ENCODE measurements at places on chromosomes 7 and 10. TPM values are rescaled to one million over a fixed set of nuclear protein-coding genes. Genes with fewer than 3 reads are reported as not detected.

DNA sequence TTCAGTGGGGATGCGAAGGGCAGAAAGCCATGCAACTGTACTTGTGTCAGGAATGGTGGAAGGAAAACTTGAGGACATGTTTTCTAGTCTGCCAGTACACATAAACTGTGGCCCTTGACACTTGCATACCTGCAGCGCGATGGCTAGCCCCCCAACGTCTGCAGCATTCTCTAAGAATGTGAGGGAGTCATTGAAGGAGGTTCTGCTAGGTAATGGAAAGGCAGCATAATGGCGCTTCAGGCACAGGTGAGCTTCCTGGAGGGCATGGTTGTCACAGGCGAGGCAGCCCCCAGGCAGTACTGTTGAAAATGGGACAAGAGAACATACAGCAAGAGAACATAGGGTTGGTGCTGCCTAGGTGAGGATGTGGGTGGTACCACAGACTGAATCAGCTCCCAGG lies 3.5 kb downstream of the LLCFC1 start:
- no peaks in the 10 kb centered on the region for H3K27me3 ChIP-seq
- no peaks in the 10 kb centered on the region for H3K4me1 ChIP-seq
- no peaks in the 10 kb centered on the region for H3K36me3 ChIP-seq
- DNase-seq: no peak
- no peak overlapping the region for H3K4me3 ChIP-seq
- no peak overlapping the region for H3K27ac ChIP-seq

GRCh38 chr7:98186452-98187137 lies 24.6 kb upstream of the BHLHA15 start:
- H3K36me3 ChIP-seq: peaks cover 6% of the 10 kb centered on the region
- H3K4me3 ChIP-seq: no peak overlapping the region
- H3K27ac ChIP-seq: no peak overlapping the region

DNA sequence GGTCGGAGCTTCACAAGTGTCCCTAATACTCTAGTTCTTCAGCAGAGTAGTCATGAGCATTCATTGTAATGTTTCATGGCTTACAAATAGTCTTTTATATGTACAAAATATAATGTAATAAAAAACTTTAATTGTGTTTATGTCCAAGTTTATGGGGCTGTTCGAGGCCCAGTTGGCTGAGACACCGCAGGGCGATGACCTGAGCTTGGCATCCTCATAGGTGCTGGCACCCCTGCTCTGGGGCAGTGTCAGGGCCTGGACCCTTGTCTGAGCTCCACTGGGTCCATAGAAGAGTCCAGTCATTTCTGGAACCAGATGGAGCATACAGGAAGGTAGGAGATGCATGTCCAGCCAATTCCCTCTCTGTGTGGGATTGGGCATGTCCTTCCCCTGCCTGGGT lies 12.9 kb upstream of the ZMIZ1 start:
- H3K36me3 ChIP-seq: no peaks in the 10 kb centered on the region
- no peak overlapping the region for H3K27ac ChIP-seq
- H3K4me3 ChIP-seq: no peak overlapping the region
- peak; percentile 34 for DNase-seq
- no peaks in the 10 kb centered on the region for H3K27me3 ChIP-seq
- peaks cover 20% of the 10 kb centered on the region for H3K4me1 ChIP-seq

The ANKRD30A gene
- total RNA-seq: not detected

- no peak overlapping the region for H3K4me3 ChIP-seq
- H3K36me3 ChIP-seq: no peaks in the 10 kb centered on the region
- H3K27ac ChIP-seq: no peak overlapping the region
These were observed 47.0 kb upstream of the RASGEF1A start for GRCh38 chr10:43313901-43314300.

GRCh38 chr10:92969151-92969550 lies 91.4 kb upstream of the CYP26C1 start:
- no peak for DNase-seq
- no peak overlapping the region for H3K27ac ChIP-seq
- no peaks in the 10 kb centered on the region for H3K4me1 ChIP-seq
- no peak overlapping the region for H3K4me3 ChIP-seq
- H3K36me3 ChIP-seq: no peaks in the 10 kb centered on the region

GRCh38 chr10:116408719-116409118 lies 18.9 kb upstream of the PNLIPRP3 start:
- no peak overlapping the region for H3K4me3 ChIP-seq
- no peaks in the 10 kb centered on the region for H3K27me3 ChIP-seq

The IGFBP3 gene
- 23.2 TPM for total RNA-seq

DNA sequence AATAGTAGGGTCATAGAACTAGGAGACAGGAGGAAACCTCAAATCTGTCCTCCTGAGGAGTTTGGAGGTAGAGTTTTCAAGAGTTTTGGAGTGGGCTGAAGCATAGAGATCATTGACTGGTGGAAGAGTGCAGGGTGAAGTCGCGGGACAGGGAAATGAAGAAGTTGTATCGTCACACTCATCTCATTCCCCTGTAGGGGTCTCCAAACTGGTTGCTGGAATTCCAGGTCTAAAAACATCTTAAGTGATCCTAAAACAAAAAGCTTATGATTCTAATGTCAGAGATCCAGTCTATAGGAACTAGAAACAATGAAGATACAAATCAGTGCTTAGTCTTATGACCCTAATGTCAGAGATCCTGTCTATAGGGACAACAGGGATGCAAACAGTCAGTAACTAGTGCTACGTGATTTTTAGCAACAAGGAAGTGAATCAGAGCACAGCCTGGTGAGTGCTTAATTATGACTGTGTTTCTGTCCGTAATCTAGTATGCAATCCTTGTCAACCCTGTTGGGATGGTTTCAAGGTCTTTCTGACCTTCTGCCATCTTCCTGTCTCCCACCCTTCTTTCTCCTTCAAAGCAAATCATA lies 139.4 kb downstream of the SKIDA1 start:
- no peak for DNase-seq
- no peak overlapping the region for H3K4me3 ChIP-seq
- no peak overlapping the region for H3K27ac ChIP-seq
- H3K27me3 ChIP-seq: no peaks in the 10 kb centered on the region
- H3K4me1 ChIP-seq: no peaks in the 10 kb centered on the region

DNA sequence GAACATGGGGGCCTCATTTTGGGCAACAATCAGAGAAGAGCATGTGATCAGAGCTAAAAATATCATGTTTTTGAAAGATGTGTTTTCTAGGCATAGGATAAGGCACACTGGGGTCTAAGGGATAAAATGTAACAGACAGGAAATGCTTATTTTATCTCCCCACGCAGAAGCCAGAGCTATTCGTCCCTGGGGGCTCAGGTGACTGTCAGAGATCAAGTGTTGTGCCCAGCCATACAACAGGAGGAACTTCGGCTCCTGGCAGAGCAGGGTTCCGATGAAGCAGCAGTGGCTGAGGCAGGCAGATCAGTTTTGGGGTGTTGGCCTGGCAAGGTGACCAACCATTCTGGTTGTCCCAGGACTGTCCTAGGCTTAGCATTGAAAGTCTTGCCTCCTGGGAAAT lies 15.2 kb downstream of the NPY start:
- H3K27ac ChIP-seq: no peak overlapping the region
- DNase-seq: no peak
- H3K4me1 ChIP-seq: no peaks in the 10 kb centered on the region
- H3K36me3 ChIP-seq: no peaks in the 10 kb centered on the region

The PTPN20 gene
- total RNA-seq: 2.7 TPM

DNA sequence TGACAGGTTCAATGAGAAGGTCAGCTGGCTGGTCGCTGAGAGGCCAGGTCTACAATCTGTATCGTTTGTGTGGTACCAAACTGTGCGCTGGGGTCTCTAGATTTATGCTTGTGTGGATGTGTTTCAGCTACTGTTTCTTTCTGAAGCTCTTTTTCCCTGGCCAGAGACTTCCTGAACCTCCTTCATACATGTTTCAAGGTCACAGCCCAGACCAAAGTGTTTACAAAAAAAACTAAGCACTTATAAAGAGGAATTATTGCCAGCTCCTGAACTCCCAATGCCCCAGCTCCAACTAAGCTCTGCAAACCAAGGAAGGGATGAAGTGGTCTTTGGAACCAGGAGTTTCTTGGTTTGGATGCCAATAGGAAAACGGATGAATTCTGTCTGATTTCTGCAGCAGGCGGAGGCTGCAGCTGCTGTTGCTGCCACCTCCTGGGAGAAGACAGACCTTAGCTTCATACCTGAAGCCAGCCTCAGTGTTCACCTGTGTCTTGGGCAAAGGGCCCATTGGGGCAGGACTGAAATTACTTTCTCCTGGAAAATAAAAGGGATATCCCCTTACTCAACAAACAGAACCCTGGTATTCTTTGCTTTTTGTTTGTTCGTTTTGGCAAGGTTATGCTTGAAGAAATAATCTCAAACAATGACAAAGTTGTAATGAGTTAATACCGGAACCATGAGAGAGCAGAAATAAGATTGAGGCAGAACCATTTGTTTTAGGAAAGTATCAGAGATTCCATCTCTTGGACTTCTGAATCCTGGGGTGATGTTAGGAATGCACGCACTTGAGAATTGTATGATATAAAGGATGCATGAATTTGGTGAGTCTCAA lies 24.6 kb upstream of the MKLN1 start:
- no peaks in the 10 kb centered on the region for H3K4me1 ChIP-seq
- H3K36me3 ChIP-seq: no peaks in the 10 kb centered on the region
- H3K27me3 ChIP-seq: no peaks in the 10 kb centered on the region
- H3K27ac ChIP-seq: no peak overlapping the region
- peak; percentile 27 for DNase-seq

The ACSM6 gene
- total RNA-seq: not detected

DNA sequence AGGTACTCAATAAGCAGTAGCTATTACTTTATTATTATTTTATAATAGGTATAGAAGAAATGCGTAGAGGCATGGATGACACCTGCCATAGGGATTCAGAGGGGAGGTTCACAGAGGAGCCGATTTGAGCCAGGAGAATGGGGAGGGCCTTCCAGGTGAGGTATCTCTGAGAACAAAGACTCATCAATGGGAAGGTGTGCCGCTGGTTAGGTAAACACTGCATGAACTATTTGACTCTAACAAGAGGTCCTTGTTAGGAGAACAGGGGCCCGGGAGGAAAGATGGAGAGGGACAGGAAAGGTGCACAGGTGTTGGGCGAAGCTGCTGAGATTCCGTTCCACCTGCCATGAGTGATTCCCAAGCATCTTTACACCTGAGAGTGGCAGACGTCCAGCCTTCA lies 41.8 kb upstream of the TMEM273 start:
- no peak overlapping the region for H3K4me3 ChIP-seq
- DNase-seq: no peak
- no peaks in the 10 kb centered on the region for H3K27me3 ChIP-seq
- H3K27ac ChIP-seq: no peak overlapping the region
- H3K36me3 ChIP-seq: no peaks in the 10 kb centered on the region
- no peaks in the 10 kb centered on the region for H3K4me1 ChIP-seq

GRCh38 chr10:24617771-24618396 lies 105.8 kb downstream of the ARHGAP21 start:
- no peak overlapping the region for H3K27ac ChIP-seq
- no peak overlapping the region for H3K4me3 ChIP-seq
- no peaks in the 10 kb centered on the region for H3K4me1 ChIP-seq
- no peaks in the 10 kb centered on the region for H3K27me3 ChIP-seq
- DNase-seq: peak; percentile 71
- H3K36me3 ChIP-seq: no peaks in the 10 kb centered on the region

The PRSS2 gene
- not detected for total RNA-seq

- H3K36me3 ChIP-seq: no peaks in the 10 kb centered on the region
- no peaks in the 10 kb centered on the region for H3K4me1 ChIP-seq
- DNase-seq: no peak
- H3K27me3 ChIP-seq: no peaks in the 10 kb centered on the region
- no peak overlapping the region for H3K4me3 ChIP-seq
- H3K27ac ChIP-seq: no peak overlapping the region
These were observed 41.0 kb downstream of the EVX1 start for GRCh38 chr7:27283558-27283957.

DNA sequence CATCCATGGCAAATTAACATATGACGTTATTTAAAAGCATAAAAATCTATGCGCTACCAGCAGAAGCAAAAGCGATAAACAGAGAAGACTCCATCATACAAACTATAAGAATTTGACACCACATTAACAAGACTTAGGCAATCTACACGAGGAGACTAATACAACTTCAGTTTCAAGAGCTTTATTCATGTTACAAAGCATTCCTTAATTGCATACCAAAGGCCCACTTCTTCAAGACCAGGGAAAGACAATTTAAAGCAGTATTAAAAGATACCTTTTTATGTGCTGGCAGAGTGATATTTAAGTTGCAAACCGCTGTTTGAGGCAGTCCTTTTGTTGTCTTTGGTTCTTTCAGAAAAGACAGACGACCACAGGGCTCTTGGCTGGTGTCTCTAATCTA lies 176.0 kb upstream of the CCDC6 start:
- H3K4me1 ChIP-seq: no peaks in the 10 kb centered on the region
- DNase-seq: no peak
- H3K27me3 ChIP-seq: no peaks in the 10 kb centered on the region

DNA sequence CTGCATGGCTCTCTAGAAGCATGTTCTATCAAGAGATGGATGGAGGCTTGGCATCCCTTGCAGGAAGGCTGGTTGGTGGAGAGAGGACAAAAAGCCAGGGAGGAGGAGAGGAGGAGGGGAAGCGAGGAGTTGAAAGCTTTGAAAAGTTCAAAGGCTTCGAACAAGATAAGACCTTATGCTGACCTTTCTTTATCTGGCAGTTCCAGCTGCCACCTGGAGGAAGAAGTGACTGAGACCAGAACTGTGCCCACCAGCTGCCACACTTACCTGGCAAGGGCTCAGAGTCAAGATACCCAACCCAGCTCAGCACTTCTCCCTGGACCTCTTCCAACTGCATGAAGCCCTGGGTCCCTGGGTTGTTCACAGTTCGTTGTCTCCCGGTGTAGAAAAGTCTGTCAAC lies 14.8 kb downstream of the CCL24 start:
- no peaks in the 10 kb centered on the region for H3K27me3 ChIP-seq
- H3K27ac ChIP-seq: no peak overlapping the region
- H3K4me1 ChIP-seq: no peaks in the 10 kb centered on the region
- DNase-seq: peak; percentile 48
- H3K4me3 ChIP-seq: no peak overlapping the region

GRCh38 chr10:61330669-61331068 lies 122.5 kb downstream of the TMEM26 start:
- no peaks in the 10 kb centered on the region for H3K27me3 ChIP-seq
- no peaks in the 10 kb centered on the region for H3K36me3 ChIP-seq
- no peak for DNase-seq
- H3K4me1 ChIP-seq: no peaks in the 10 kb centered on the region
- no peak overlapping the region for H3K27ac ChIP-seq
- no peak overlapping the region for H3K4me3 ChIP-seq

DNA sequence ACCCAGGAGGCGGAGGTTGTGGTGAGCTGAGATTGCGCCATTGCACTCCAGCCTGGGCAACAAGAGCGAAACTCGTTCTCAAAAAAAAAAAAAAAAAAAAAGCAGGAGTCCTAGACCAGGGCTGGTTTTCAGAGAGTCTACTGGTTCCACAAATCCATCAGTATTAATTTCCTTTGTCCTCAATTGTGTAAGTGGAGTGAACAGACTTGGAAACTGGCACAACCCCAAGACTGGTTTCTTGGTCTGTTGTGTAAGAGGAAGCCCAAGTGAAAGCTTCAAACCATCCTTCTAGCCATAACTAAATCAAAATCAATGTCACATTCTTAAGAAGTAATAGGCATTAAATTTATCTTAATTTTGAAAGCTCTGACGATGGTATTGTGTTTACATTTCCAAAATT lies 213.6 kb downstream of the DGKI start:
- no peak for DNase-seq
- no peak overlapping the region for H3K4me3 ChIP-seq
- H3K4me1 ChIP-seq: no peaks in the 10 kb centered on the region
- H3K27me3 ChIP-seq: no peaks in the 10 kb centered on the region

GRCh38 chr7:29606830-29607229 lies 43.2 kb downstream of the PRR15 start:
- peak; percentile 61 for DNase-seq
- peak overlapping the region; percentile 80 for H3K27ac ChIP-seq
- no peaks in the 10 kb centered on the region for H3K27me3 ChIP-seq
- no peak overlapping the region for H3K4me3 ChIP-seq
- no peaks in the 10 kb centered on the region for H3K4me1 ChIP-seq

The OIT3 gene
- total RNA-seq: 0.19 TPM
